KBM-7 (cell line): ENCODE measurements at places on chromosomes 3 and 15.

DNA sequence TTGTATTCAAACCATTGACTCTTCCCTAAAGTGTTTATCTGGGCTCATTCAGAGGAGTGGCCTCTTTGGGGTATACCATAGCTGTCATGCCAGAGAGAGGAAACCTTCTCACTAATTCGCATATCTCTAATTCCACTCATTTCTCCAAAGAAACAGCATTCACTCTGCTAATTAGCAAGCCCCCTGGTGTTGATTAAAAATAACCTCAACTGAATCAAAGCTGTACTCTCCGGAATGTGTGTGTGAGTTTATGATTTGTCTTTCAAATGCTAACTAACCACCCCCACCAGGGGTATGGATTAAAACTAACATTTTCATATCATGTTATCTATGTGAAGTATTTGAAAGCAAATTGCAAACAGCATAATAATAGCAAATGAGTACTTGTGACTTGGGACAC lies 45.5 kb downstream of the PAQR5 start:
- no peak for DNase-seq

- DNase-seq = no peak
These were observed 503.2 kb upstream of the TGFBR2 start for GRCh38 chr3:30103186-30103585.

DNA sequence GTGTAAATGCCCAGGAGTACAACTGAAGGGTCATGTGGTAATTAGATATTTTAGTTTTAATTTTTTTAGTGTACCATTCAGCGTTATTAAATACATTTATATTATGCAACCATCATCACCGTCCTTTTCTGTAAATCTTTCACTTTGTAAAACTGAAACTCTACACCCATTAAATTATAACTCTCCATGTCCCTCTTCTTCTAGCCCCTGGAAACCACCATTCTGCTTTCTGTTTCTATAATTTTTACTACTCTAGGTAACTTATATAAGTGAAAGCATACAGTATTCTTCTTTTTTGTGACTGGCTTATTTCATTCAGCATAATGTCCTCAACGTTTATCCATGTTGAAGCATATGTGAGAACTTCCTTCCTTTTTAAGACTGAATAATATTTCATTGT lies 48.1 kb downstream of the STXBP5L start:
- DNase-seq = no peak

GRCh38 chr3:140023616-140024530 lies 88.9 kb downstream of the CLSTN2 start:
- no peak for DNase-seq
